T-helper 2 cell treated with Interferon-gamma antibody and Interleukin-4, amounts not matched to agents 5 μg/mL and 100 μg/mL, for 36 hours (primary cell): ENCODE measurements at places on chromosomes 5 and 9.
A peak's percentile ranks its signal among the peaks of the same experiment; 100 is the strongest.

- no peaks in the 10 kb centered on the region for H3K36me3 ChIP-seq
- DNase-seq = no peak
- no peak overlapping the region for H3K27ac ChIP-seq
- no peaks in the 10 kb centered on the region for H3K27me3 ChIP-seq
- no peaks in the 10 kb centered on the region for H3K4me1 ChIP-seq
Measured at GRCh38 chr9:12968093-12968492, 193.3 kb downstream of the LURAP1L start.

- no peak for DNase-seq
- H3K27ac ChIP-seq = peak overlapping the region; percentile 99
- H3K27me3 ChIP-seq = no peaks in the 10 kb centered on the region
- H3K4me3 ChIP-seq = peak overlapping the region; percentile 85
- peaks cover 80% of the 10 kb centered on the region for H3K4me1 ChIP-seq
Measured at GRCh38 chr5:14594378-14595074, 12.9 kb downstream of the OTULINL start.

DNA sequence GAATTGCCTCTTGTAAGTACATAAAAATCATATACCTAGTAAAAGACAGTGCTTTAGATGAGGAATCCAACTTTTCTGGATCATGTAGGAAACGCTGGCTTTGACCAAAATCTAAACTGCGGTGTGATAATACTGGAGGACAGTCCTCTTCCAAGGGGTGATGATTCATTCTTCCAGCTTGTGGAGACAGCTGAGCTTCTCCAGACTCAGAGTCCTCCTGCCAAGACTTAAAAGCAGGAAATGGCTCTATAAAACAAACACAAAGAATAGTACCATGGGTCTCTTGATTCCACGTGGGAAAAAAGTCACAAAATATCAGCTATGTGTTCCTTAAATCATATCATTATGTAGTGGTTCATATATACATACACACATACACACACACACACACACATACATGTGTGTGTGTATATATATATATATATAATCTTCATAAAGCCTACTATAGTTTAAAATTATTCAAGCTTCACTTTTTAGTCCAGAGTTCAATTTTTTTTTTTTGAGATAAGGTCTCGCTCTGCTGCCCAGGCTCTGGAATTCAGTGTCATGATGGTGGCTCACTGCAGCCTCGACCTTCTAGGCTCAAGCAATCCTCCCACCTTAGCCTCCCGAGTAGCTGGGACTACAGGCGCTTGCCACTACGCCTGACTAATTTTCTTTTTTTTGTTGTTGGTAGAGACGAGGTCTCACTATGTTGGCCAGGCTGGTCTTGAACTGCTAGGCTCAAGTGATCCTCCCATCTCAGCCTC is 65.0 kb downstream of the PKD2L2 start:
- no peak overlapping the region for H3K4me3 ChIP-seq
- H3K27ac ChIP-seq = no peak overlapping the region
- no peaks in the 10 kb centered on the region for H3K27me3 ChIP-seq
- H3K4me1 ChIP-seq = peaks cover 7% of the 10 kb centered on the region

- no peak overlapping the region for H3K4me3 ChIP-seq
- H3K4me1 ChIP-seq = no peaks in the 10 kb centered on the region
- no peaks in the 10 kb centered on the region for H3K36me3 ChIP-seq
Measured at GRCh38 chr5:164277720-164278119, 772.3 kb downstream of the MAT2B start.

DNA sequence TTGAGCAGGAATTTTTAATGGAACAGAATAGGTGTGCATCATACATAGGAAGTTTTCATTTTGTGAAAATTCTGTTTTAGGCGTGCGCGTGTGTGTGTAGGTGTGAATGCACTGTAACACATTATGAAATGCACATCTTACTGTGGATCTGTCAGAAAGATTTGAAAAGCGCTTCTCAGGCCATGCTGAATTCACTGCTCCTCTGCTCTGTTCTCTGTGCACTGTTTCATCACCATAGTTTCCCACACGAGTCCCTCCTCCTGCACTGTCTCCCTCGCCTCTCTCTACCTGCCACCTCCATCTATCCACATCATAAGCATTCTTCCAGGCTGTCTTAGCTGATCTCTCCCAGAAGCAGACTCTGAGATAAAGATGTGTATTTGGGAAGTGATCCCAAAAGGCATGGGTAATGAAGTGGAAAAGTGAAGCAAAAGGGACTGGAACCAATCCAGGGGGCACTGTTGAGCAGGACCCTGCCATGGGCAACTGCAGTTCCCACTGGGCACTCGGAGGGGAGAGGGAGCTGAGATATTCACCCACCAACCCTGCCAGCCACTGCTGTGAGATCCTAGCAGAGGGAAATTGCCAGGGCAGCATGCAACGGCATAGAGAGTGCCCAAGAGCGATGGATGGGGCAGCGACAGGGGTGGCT is 65.9 kb downstream of the GABBR2 start:
- H3K27ac ChIP-seq = no peak overlapping the region
- no peak for DNase-seq
- H3K36me3 ChIP-seq = no peaks in the 10 kb centered on the region
- no peaks in the 10 kb centered on the region for H3K4me1 ChIP-seq

DNA sequence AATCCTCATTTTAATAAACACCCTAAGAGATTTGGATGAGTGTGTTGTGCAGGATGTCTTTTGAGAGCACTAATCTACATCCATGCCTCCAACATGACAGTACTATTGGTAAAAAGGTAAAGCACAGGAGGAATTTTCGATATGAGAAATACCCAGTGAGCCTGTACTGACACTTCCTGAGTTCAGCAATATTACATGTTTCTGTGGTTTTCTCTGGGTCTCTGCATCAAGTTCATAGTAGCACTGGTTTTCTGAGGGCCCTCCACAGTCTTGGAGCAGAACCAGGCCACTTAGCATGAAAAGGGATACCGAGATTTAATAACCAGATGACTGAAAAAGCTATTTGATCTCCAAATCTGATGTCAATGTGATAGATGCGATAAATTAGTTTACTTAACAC is 524.1 kb downstream of the TMEM38B start:
- no peaks in the 10 kb centered on the region for H3K36me3 ChIP-seq
- H3K4me3 ChIP-seq = no peak overlapping the region
- no peak overlapping the region for H3K27ac ChIP-seq
- DNase-seq = no peak
- no peaks in the 10 kb centered on the region for H3K4me1 ChIP-seq

DNA sequence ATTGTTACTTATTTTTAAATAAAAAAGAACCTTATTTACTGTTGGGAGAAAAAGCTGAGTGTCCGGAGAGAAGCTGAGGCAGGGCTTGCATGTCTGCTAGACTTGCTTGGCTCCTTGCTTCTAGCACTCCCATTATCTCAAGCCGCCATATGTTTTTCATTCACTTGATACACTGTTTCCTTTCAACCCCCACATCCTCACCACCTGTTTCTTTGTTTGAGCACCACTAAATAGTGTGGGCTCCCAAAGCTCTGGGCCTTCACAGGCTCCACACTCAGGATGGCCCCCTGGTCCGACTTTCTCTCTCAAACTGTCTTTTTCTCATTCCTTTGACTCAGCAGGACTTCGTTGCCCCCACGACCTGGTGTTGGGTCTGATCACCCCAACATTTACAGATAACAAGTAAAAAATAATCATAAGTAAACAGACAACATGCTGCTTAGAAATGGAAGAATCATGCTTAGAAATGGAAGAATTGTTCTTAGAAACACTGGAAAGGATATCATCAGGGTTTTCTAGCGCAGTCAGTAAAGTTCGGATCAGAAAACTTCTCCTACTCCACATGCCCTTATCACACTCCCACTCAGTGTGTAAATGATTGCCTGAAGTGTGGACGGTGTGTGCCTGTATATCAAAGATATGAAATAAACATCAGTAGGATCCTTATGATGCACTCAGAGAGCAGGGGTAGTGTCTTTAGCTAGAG is 58.5 kb downstream of the APTX start:
- no peaks in the 10 kb centered on the region for H3K4me1 ChIP-seq
- H3K36me3 ChIP-seq = no peaks in the 10 kb centered on the region
- no peak overlapping the region for H3K4me3 ChIP-seq
- H3K27ac ChIP-seq = no peak overlapping the region

GRCh38 chr9:89497257-89497963 is 503 bp downstream of the SEMA4D start:
- no peak for DNase-seq
- H3K4me3 ChIP-seq = peak overlapping the region; percentile 90

- no peak overlapping the region for H3K27ac ChIP-seq
- no peak for DNase-seq
- H3K4me1 ChIP-seq = peaks cover 19% of the 10 kb centered on the region
- H3K36me3 ChIP-seq = no peaks in the 10 kb centered on the region
- peaks cover 92% of the 10 kb centered on the region for H3K27me3 ChIP-seq
Measured at GRCh38 chr5:138655530-138656190, 80.5 kb upstream of the HSPA9 start.

DNA sequence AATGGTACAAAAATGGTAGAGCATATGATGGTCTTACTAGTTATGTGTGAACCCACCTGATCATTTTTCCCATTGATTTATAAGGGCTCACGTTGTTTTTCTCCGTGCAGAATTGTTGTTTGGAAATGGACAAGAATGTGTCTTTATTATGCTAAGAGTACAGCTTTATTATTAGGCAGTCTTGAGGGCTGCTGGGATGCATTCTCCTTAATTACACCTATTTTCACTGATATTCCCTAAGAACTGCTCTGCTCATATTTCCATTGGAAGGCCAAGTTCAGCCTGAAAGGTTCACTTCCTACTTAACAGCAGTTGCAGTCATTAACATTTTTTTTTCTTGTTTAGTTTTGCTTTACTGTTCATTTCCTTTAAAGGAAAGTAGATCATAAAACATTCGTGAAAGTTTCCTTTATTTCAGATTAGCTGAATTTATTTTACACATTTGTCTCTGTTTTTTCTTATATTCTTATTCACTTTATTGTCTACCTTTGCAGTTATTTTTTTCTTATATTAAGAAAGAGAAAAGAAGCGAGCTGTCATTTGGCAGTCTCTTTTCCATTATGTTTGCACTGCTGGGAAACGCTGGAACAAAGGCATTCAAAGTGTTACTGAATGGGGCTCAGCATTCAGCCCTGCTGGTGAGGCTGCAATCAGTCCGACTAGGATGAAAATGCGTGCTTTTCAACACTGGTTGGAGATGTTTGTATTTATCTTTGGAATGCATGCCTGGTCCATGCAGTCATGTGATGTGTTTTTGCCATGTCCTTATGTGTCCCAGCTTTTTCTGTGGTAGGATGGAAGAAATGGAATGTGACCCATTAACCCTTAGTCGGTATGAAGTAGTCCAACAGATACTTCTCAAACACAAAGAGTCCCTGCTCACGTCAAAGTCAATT is 602.7 kb upstream of the ZNF608 start:
- H3K36me3 ChIP-seq = no peaks in the 10 kb centered on the region
- H3K27me3 ChIP-seq = no peaks in the 10 kb centered on the region
- no peak overlapping the region for H3K4me3 ChIP-seq
- DNase-seq = no peak

GRCh38 chr9:126528111-126528510 is 85.6 kb upstream of the LMX1B start:
- peaks cover 10% of the 10 kb centered on the region for H3K4me1 ChIP-seq
- peaks cover 50% of the 10 kb centered on the region for H3K27me3 ChIP-seq
- H3K27ac ChIP-seq = no peak overlapping the region
- no peak for DNase-seq
- no peaks in the 10 kb centered on the region for H3K36me3 ChIP-seq

GRCh38 chr9:122015170-122015821 is 77.8 kb downstream of the TTLL11 start:
- H3K27me3 ChIP-seq = no peaks in the 10 kb centered on the region
- no peak overlapping the region for H3K27ac ChIP-seq
- no peak for DNase-seq
- no peaks in the 10 kb centered on the region for H3K36me3 ChIP-seq

GRCh38 chr5:172171118-172171517 is 16.9 kb downstream of the STK10 start:
- H3K27me3 ChIP-seq = no peaks in the 10 kb centered on the region
- H3K4me1 ChIP-seq = peaks cover 74% of the 10 kb centered on the region
- no peak overlapping the region for H3K27ac ChIP-seq
- peaks cover 73% of the 10 kb centered on the region for H3K36me3 ChIP-seq
- no peak for DNase-seq
- no peak overlapping the region for H3K4me3 ChIP-seq

DNA sequence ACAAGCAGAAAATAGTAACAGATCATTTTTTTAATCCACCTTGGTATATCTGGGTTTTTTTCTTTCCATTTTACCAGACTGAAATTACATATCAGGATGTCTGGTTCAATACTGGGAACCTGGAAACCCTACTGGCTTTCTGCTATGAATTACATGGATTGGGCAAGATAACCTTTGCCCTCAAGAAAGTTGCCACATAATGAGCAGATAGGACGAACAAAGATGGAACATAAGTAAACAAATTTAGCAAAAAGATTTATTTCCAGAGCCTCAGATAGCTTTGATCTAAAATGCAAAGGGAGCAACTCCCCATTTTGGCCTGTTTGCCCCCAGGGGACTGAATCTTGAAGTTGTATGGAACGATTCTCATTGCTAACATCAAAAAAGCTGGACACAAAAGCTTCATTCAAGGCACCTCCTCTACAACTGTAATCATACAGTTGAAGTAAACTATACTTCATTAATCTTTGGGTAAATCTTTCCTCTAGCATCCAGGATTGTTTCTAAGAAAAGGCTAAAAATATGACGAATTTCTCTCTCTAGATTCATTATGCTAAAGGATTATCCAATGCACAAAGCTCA is 131.6 kb upstream of the PTGER4 start:
- no peak overlapping the region for H3K4me3 ChIP-seq
- DNase-seq = no peak
- H3K27me3 ChIP-seq = no peaks in the 10 kb centered on the region

DNA sequence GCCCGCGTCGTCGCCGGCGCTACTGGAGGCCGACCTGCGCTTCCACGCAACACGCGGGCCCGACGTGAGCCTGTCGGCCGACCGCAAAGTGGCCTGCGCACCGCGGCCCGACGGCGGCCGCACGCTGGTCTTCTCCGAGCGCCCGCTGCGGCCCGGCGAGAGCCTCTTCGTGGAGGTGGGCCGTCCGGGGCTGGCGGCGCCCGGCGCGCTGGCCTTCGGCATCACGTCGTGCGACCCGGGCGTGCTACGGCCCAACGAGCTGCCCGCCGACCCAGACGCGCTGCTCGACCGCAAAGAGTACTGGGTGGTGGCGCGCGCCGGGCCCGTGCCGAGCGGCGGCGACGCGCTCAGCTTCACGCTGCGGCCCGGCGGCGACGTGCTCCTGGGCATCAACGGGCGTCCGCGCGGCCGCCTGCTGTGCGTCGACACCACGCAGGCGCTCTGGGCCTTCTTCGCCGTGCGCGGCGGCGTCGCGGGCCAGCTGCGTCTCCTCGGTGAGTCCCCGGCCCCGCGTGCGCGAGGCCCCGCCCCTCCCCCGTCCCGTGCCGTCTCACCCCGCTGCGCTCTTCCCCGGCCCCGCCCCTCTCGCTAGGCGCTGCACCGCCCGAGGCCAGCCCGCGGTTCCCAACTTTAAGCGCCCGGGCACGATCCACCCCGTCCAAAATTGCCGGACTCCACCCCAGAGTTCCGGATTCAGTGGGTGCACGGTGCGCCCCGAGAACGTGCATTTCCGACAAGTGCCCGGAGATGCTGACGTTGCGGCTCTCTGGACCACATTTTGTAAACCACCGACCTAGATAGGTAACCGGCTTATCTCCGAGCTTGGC is 42.8 kb downstream of the NEURL1B start:
- peak; percentile 19 for DNase-seq
- no peak overlapping the region for H3K27ac ChIP-seq
- peaks cover 23% of the 10 kb centered on the region for H3K27me3 ChIP-seq
- peak overlapping the region; percentile 26 for H3K4me3 ChIP-seq
- H3K4me1 ChIP-seq = peaks cover 6% of the 10 kb centered on the region

GRCh38 chr5:168422431-168422830 is 63.8 kb upstream of the RARS1 start:
- H3K36me3 ChIP-seq = no peaks in the 10 kb centered on the region
- DNase-seq = no peak
- no peaks in the 10 kb centered on the region for H3K4me1 ChIP-seq
